ENCODE measurements at places on chromosomes 3 and 15.

DNA sequence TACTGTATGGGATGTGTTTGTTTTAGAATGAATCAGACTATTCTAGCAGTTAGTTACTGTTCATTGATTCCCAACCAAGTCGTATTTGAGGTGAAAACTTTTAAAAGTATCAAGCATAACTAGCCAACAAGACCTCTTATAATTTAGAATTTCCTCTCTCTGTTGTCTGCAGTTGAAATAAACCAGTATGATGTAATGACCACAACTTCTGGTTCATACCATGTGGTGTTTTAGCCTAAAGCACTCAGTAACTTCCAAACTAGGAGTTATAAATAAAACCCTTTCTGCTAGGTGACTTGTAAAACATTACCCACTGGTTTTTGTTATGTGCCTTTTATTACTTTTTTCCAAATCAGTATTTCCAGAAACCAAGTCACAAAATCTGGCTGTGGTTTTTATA is 19.8 kb upstream of the P2RY12 start:
- DNase-seq = no peak

- no peak for DNase-seq
These were observed 8.3 kb downstream of the ITPR1 start for GRCh38 chr3:4501437-4501836.

GRCh38 chr3:117567906-117568305 is 858.3 kb downstream of the TUSC7 start:
- no peak for DNase-seq

DNA sequence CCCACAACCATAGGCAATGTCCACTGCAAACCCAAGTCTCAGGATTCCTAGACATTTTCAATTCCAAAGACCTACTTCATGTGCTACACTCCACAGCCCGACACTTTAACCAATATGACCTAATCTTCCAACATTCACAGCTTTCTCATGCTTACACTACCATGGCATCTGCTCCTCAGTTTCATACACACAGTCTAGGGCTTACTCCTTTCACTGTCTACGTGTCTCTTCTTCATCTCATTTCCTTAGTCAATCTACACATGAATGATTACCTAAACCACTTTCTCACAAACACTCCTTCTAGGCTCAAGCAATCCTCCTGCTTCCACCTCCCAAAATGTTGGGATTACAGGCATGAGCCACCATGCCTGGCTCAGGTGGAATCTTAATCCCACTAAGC is 106.3 kb downstream of the STAG1 start:
- no peak for DNase-seq

GRCh38 chr15:88705769-88706165 is 67.0 kb downstream of the ISG20 start:
- DNase-seq = no peak

- DNase-seq = no peak
These were observed 35.2 kb downstream of the ETV5 start for GRCh38 chr3:186073641-186074040.

DNA sequence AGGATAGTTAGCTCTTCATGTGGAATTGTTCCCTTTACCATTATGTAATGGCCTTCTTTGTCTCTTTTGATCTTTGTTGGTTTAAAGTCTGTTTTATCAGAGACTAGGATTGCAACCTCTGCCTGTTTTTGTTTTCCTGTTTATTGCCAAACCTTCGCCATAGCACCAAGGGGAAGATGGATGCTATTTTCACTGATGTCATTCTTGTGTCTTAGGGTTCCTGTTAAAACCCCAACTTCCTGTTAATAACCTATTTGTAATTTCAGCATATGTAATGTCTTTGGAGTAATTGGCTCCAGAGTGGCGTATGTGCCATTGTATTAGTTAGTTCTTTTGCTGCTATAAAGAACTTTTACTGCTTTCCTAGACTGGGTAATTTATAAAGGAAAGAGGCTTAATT is 10.8 kb downstream of the SAMMSON start:
- no peak for DNase-seq

GRCh38 chr3:16897254-16897926 is 12.6 kb downstream of the PLCL2 start:
- no peak for DNase-seq

DNA sequence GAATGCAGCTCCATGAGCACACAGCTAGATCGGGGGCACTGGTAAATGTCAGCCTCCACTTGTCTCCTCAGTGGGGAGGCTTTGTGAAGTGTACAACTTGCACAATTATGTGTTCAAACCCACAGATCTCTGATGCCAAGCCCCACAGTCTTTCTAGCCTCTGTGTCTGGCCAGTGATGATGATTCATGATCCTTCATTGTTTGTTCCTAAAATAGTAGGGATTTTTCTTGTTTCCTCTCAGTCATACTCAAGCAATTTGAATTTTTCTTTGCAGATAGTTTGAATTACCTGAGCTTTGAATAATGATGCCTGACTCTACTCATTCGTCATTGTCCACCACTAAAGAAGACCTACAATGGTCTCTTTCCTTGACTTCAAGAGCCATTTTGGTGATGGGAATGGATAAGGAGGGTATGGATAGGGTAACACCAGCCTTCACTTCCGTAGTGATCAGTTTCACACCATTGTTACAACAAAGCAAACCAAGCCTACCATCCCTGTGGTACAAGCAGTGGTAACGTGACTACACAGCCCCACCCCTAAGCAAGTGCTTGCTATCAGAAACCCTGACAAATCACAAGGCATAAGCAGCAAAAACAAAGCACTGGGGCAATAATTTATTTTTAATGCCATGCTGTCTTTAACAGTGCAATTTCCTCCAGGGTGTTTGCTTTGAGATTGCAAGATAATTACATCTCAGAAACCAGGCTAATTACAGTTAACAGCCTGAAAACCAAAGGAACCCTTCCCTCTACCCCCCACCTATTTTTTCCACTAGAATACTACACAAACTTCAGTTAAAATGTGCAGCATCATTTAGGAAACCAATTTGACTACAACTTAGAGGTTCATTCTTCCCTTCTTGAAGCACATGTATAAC is 114.1 kb upstream of the PPP2R3A start:
- DNase-seq = no peak

DNA sequence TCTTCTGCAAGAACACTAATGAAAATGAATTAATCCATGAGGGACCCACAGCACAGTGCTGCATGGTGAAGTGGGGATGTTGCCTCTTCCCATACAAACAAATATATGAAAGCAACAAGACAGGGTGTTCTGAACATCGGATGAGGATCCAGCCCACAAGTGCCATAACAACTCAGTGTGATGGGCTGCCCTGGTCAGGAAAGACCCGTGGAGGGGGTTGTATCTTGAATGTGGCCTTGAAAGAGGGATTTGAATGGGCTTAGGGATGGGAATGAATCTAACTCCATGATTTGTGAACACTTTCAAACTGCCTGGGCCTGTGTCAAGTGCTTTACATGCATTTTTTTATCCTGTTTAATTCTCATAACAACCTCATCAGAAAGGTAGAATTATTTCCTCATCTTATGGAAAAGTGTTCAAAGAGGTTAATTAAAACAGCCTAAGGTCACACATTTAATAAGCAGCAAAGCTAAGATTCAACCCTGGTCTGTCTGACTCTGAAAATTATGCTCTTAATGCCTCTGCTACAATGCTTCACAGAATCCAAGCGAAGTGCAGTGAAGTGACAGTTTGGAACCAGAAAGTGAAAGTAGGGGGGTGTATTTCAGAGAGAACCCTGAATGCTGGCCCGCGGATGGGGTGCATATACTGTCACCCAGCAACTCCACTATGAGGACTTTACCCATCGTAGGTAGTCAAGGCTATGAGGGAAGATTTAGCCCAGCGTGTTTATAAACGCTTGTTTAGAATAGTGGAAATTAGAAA is 65.6 kb upstream of the HEG1 start:
- no peak for DNase-seq

DNA sequence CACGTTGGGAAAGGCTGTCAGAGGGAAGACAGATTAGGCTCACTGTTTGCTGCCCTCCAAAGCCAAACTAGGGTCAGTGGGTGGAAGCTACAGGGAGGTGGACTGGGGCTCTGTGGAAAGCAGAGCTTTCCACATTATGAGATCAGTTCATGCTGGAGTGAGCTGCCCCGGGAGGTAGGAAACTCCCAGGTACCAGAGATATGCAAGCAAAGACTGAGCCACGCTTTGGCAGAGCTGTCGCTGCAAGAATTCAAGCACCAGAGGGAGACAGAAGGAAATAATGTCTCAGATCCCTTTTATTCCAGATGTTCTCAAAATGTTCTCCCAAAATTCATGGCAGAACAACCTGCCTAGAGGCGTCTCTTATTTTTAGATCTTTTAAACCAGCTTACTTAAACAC is 286.6 kb downstream of the WDR72 start:
- DNase-seq = no peak

GRCh38 chr3:133955892-133956291 is 60.2 kb upstream of the RAB6B start:
- DNase-seq = no peak

GRCh38 chr15:51726302-51727073 is 11.0 kb downstream of the LYSMD2 start:
- DNase-seq = no peak

- no peak for DNase-seq
These were observed 10.0 kb downstream of the PHC3 start for GRCh38 chr3:170171563-170171962.

GRCh38 chr3:10251006-10251405 is 2.7 kb downstream of the TATDN2 start:
- no peak for DNase-seq

DNA sequence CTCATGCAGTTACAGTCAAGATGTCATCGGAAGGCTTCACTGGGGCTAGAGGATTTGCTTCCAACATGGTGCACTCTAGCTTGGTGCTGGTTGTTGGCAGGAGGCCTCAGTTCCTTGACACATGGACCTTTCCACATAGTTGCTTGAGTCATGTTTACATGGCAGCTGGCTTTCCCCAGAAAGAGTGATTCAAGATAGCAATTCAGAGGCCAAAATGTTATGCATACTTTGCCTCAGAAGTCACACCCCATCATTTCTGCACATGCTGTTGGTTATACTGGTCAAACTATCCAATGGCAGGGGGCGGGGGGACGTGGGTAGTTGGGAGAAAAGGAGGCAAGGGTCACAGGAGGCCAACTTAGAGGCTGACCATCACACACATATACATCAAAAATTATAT is 58.7 kb downstream of the FOXB1 start:
- no peak for DNase-seq

- no peak for DNase-seq
These were observed 158.9 kb downstream of the FOXB1 start for GRCh38 chr15:60162968-60163355.

GRCh38 chr15:58459560-58459959 is 27.8 kb downstream of the LIPC start:
- DNase-seq = no peak

All from GOT3 (cell line).